Fibroblast of skin of abdomen (primary cell): ENCODE measurements at places on chromosomes 5 and 9.

GRCh38 chr5:69359699-69360098 is 9.6 kb downstream of the AK6 start:
- DNase-seq = no peak

DNA sequence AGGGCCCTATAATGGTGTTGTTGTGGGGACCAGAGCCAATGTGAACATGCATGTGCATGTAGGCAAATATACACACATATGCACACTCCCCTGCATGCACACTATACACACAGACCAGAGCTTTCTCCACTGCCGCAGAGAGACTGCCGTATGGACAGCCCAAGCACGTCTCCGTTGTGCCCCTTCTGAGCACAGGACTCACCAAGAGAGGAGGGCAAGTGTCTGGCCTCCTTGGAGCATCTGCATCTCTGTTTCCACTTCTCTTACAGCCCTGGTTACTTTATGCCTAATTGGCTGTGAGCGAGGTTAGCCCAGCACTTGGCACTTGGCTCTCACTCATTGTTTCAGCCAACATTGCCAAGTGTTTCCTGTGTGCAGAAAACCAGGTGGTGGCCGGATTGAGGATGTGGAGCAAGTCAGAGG is 30.4 kb downstream of the CSF2 start:
- DNase-seq = no peak

DNA sequence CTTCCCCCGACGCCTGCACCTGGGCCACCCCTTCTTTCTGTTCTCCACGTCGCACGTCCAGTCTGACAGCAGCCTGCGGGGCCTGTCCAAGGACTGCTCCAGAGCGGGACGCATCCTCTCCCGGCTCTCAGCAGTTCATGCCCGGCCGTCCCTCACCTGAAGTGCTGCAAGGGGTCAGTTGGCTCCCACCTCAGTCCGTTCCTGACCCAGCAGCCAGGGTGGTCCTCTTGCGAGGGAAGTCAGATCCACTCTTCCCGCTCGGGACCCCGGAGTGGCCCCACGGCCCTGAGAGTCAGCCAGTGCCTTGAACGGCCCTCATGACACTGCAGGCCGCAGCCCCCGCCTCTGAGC is 249.7 kb upstream of the IRX4 start:
- no peak for DNase-seq

- DNase-seq = no peak
Measured at GRCh38 chr9:34590381-34591247, 1.1 kb upstream of the CNTFR start.

DNA sequence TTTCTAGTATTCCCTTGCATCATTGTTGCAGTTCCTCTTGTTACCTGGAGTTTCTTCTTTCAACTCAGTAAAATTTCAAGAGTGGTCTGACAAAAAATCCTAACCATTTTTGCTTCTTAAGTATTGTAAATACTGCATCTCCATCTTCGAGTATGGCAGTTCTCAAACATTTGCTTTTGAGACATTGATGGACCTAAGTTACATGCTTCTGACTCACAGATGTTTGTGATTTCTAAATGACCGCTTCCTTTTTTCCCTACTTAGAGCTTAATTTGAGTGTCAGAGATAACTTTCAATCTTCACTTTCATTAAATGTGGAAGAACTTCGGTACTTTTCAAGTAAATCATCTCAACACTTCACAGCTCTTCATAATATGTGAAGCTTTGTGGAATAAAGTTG is 4.2 kb downstream of the UHRF2 start:
- DNase-seq = peak; percentile 14

GRCh38 chr5:119583684-119584083 is 45.7 kb upstream of the FAM170A start:
- DNase-seq = peak; percentile 21

DNA sequence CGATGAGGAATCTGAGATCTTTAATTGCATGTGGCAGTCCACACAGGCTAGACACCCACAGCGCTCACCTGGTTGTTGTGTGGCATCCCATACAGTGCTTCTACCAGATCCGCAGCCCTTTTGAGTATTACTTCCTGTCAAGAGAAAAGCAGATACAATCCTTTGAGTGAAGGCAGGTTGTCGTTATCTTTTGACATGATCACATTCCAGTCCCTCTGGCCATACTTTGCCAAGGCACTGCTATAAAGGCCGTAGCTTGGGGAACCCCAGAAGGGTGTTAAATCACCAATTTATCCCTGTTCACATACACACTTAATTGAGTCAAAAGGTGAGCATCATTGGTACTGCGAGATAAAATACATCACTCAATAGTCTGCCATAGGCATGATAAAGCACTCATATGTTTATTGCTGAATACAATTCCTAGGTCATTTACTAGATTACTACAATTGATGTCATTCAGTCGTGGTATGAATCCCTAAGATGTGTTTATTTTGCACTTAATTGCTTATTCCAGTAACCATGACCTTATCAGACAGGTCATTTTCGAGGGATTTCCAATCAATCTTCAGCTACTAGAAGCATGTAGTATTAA is 385.6 kb downstream of the EBF1 start:
- DNase-seq = no peak

DNA sequence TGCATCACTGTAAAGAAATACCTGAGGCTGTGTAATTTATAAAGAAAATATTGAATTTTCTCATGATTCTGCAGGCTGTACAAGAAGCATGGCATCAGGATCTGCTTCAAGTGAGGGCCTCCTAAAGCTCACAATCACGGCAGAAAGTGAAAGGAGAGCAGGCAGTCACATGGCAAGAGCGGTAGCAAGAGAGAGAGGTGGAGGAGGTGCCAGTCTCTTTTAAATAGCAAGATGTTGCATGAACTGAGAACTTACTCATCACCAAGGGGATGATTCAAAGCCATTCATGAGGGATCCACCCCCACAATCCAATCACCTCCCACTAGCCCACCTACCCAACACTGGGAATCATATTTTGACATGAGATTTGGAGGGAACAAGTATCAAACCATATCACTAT is 184.5 kb upstream of the PAPPA start:
- DNase-seq = no peak

DNA sequence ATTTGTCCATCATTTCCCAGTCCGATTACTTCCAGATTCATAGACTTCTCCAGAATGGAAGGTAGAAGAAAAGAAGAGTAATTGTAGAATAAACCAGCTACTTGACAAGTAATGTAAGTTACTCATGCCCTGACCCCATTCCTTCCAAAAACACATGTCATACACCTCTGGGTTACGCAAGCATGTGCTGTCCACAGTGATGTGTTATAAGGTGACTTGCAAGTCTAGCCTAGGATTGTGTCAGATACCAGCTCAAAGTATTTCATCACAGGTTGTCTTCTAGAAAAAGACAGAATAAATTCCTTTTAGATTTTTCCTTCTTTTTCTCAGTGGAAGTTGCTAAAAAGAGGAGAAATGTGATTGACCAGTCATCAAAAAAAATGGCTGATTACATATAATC is 8.0 kb upstream of the TLR4 start:
- no peak for DNase-seq

- DNase-seq = no peak
Measured at GRCh38 chr5:174556756-174557155, 167.6 kb upstream of the MSX2 start.

- no peak for DNase-seq
Measured at GRCh38 chr9:128933731-128934130, 12.9 kb downstream of the PHYHD1 start.

DNA sequence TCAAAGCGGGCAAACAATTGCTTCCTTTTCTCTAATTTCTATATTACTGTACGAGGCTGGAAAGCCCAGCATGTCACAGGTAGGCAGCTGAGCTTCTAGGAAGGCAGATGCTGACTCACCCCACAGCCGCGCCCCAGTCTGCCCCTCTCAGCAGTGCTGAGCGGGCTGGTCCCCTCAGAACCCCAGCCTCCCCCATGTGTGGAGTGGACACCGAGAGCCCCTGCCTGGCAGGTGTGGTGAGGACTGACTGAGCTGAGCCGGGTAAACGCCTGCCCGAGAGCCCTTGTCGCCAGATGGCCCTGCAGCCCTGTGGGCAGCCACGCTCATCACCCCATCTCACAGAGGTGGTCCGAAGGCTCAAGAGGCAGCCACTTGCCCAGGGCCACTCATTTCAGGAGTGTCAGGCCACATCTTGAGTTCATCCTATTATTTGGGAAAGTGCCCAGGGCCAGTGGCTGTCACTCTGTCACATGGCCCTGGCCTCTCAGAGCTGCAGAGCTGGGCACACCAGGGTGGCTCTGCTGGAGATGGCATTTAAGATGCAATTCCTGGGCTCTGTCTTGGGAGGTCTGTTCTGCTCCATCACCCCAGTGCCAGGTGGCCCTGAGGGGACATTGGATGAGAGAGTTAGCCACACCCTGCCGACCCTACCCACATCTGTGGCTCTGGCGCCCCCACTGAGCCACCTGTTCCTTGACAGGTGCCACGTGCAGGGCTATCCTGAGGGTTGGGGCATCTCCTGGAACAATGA is 12.4 kb downstream of the CARD19 start:
- DNase-seq = no peak

GRCh38 chr9:116166713-116167112 is 13.1 kb downstream of the PAPPA start:
- no peak for DNase-seq

DNA sequence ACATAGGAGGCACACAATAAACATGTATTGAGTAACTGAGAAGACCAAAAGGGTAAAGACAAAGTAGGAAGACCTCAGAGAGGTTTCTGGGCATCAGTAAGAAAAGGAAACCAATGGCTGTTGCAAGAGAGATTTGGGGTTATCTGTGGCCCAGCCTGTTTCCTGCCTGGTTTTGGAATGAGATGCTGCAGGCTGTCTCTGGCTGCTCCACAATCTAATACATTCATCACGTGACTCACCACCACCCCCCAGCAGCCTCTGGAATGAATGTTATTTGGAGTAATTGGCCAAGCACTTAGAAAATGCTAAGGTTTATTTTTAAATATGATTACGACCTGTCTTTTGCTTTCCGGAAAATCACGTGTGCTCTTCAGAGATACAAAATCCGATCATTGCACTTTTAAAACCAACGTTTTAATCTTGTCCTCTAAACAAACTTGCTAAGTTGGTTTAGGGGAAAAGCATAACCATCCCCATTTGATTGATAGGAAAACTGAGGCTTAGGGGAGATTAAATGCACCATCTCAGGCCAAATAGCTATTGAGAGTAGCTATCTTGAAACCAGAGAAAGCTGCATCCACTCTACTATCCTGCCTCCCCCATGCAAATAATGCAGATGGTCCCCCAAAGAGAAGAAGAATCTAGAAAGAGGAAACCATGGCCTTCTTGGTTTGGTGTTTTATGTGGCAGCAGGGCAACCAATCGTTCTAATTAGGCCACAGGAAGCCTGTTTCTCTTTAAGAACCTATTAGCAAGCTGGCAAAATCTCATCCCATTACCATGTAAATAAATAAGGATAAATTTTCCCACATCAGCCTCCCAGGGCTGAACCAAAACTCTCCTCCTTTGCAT is 151.8 kb upstream of the ADRA1B start:
- DNase-seq = peak; percentile 95

DNA sequence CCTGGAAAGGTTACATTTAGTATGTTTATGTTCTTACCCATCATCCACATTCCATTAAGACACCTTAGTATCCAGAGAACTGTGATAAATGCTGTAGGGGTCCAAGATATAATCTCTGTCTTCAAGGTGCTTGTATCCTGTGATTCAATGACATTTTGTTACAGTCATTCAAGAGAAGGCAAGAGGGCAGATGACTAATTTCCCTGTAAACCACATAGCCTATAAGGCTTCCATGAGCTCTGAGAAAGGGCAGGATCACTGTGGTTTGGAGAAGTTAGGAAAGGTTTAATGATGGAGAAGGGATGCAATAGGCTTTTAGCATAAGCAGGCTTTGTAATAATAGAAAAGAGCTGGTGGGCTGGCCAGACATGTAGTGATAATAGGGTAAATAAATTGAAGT is 40.0 kb downstream of the PAPPA start:
- DNase-seq = peak; percentile 78
